ENCODE measurements at places on chromosomes 13 and 19. TPM values are rescaled to one million over a fixed set of nuclear protein-coding genes. Genes with fewer than 3 reads are reported as not detected.

Gene ZNF497
- 2.7 TPM for total RNA-seq

DNA sequence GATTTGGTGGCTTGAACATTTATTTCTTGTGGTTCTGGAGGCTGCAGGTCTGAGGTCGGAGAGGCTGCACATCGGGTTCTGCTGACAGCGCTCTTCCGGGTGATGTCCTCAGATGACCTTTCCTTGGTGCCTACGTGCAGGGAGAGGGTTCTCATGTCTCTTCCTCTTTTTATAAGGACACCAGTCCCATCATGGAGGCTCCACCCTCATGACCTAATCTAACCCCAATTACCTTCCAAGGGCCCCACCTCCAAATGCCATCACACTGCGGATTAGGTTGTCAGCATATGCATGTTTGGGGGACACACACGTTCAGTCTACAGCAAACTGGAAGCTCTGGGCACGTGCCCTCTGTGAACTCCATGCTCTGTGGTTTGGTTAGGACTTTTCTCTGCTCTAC, 338.6 kb downstream of the FGF9 start:
- no peak for DNase-seq
- H3K27ac ChIP-seq: no peak overlapping the region
- H3K4me1 ChIP-seq: no peaks in the 10 kb centered on the region
- no peaks in the 10 kb centered on the region for H3K27me3 ChIP-seq
- no peak overlapping the region for H3K4me3 ChIP-seq
- H3K36me3 ChIP-seq: no peaks in the 10 kb centered on the region

Gene POLR1D
- 101 TPM for total RNA-seq

DNA sequence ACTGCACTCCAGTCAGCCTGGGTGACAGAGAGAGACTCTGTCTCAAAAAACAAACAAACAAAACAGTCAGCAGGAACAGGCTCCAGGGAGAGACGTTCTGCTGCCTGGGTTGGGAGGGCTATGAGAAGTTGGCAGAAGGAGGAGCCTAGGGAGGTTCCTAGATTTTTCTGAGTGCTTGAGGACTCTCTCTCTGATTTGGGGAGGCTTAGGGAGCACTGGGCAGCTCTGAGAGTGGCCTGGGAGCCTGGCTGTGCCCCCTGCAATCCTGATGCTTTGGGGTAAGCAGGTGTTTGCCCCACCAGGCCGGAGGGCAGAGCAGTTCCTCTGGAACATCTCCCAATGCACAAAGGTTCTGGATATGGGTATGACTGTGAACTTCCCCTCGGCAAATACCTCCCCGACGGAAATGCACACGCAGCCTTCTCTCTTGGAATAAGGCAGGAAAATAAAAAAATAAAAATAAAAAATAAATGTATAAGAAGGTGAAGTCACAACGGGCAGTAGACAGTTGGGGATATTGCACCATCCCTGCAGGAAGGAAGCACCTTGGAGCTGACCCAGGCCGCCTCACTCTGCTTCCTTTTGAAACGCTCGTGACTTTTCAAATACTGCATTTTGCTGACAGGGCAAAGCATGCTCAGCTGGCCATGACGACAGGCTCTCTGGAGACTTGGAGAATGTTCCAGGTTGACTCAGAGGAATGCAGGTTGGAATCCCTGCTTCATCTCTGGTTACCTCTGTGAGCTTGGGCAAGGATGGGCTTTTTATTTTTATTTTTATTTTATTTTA, 26.5 kb upstream of the HOMER3 start:
- peaks cover 31% of the 10 kb centered on the region for H3K4me1 ChIP-seq
- peak overlapping the region; percentile 57 for H3K27ac ChIP-seq
- no peak for DNase-seq
- H3K4me3 ChIP-seq: no peak overlapping the region
- H3K27me3 ChIP-seq: no peaks in the 10 kb centered on the region
- no peaks in the 10 kb centered on the region for H3K36me3 ChIP-seq

GRCh38 chr19:21483589-21484170, 21.7 kb upstream of the ZNF429 start:
- no peaks in the 10 kb centered on the region for H3K36me3 ChIP-seq
- H3K4me1 ChIP-seq: no peaks in the 10 kb centered on the region
- H3K27ac ChIP-seq: no peak overlapping the region
- H3K4me3 ChIP-seq: no peak overlapping the region
- H3K27me3 ChIP-seq: no peaks in the 10 kb centered on the region

Data from osteocyte (in vitro differentiated cells).